ENCODE measurements at places on chromosomes 6 and 20.

DNA sequence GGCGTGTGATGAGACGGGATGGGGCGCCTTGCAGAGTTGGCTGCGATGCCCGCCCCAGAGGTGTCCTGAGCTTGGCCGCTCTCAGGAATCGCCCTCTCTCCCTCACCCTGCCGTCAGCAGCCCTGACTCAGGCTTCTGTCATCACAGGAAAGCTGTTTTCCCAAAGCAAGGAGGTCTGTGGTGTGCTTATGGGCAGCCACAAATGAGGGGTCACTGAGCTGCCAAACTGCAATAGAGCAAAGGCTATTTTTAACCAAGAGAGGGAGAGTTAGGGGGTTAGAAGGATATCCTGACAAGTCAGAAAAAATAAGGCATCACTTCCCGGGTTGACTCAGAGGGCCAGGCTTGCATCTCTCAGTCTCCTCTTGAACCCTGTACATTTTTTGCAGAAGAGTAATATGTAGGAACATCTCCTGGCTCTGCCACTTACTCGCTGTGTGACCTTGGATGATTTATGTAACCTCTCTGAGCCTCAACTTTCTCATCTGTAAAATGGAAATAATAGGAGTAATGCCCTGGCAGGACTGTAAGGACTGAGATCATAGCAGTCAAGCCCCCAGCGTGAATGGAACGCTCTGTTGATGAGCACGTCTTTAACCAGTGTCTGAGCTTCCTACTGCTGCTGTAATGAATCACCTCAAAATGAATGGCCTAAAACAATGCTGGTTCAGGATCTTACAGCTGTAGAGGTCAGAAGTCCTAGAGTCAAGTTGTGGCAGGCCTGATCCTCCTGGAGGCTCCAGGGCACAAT, 181.9 kb downstream of the NFATC2 start:
- peak; percentile 100 for DNase-seq

- no peak for DNase-seq
These were observed 1420.0 kb upstream of the EYS start for GRCh38 chr6:67127041-67127440.

GRCh38 chr6:42790549-42791181, 8.8 kb downstream of the BICRAL start:
- DNase-seq, result no peak

GRCh38 chr6:134198093-134198492, 119.8 kb downstream of the SGK1 start:
- peak; percentile 10 for DNase-seq

DNA sequence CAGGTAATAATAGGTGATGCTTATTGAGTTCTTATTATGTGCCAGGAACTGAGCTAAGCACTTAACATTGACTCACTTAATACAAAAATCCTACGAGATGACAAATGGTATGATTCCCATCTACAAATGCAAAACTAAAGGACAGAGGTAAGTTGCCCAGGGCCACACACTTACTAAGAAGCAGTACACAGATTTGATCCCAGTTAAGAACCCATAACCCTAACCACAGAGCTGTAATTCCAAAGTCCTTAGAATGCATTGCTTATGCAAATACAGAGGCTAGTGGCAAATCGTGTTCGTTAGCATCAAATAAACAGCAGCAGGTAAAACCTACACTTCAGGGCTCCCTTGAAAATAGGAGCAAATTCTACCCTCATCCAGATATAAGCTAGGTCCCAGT, 104.0 kb downstream of the SASH1 start:
- DNase-seq, result no peak

DNA sequence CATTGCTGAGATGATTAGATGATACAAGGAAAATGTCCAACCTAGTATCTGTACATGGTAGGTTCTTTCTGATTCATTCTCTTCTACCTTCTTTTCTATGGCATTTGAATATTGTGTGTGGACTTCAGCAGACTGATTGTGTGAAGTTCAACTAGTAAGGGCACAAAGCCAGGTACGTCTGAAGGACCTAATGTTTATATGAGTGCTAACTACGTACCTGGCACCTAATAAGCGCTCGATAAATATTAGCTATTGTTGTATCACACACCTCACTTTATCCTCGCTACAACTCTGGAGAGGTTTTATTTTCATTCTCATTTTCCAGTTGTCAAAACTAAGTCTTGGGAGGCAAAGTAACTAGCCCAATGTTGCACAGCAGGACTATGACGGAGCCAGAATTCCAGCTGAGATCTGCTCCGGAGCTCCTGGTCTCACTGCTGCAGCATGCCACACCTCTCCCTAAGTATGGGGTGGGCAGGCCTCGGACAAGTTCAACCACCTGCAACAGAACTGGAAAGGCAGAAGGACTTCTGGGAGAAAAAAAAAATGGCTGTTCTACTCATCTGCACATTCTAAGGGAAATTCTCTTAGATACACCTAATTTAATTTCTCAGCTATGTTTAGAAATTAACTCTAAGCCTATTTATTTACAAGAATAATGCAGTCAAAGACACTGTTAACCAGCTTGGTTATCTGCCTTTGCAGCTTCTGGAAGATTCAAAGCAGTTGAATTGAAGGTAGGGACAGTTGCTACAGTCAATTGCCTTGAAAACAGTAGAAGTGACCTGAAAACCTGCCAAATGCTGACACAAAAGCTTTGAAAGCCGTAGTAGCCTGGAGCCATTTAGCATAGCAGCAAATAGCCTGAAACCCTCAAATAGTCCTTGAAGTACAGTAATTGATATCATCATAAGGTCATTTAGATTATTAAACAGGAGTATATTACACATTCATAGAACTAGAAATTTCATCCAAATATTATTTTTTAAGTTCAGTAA, 165.0 kb downstream of the PDE7B start:
- no peak for DNase-seq

GRCh38 chr20:19367591-19367990, 155.1 kb downstream of the SLC24A3 start:
- DNase-seq, result no peak

GRCh38 chr20:39433466-39433865, 471.3 kb downstream of the DHX35 start:
- DNase-seq, result no peak

DNA sequence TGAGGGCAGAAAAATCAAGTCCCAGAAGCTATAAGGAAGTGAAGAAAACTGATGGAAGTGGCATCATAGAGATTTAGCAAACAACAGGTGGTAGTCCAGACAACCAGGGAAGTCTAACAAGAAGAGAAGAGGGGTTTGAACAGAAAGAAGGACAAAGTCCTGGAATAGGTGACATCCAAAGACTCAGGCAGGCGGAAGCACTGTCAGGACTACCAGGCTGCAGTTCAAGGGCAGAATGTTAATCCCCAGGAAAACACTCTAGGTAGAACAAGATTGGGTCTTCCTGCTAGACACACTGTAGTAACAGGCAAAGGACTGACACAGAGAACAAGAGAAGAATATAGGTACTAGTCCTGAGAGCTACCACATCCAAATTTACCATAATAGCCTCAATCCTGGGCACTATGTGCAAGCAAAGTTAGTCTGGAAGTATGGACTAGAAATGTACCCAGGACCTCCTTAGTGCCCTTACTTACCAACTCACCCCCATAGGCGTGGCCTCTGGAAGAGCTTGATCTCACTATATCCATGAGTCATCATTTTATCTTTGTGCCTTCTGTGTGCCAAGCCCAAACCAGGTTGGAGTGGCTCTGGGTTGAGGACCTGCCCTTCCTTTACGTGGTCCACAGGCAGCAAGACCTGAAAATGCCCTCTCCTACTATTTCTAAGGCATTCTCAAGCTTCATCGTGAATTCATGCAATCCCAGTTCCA, 2.2 kb upstream of the EPB41L2 start:
- DNase-seq, result no peak

DNA sequence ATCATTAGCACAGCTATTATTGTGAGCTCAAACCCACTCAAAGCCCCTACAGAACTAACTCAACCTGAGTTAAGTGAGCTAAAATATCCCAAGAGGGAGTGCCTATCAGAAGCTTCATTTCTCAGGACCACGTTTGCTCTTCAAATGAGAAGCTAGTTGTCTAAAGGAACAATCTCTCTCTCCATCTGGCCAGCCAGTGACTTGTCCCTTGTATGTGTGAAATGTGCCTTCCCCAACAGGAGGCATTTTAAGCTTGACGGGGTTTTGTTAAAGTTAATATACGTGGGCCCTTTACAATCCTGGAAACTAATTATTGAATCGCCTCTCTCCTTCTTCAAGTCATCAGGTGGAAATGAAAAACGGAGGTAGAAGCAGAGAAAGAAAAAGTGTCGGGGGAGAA, 62.0 kb downstream of the TRERF1 start:
- DNase-seq, result no peak

DNA sequence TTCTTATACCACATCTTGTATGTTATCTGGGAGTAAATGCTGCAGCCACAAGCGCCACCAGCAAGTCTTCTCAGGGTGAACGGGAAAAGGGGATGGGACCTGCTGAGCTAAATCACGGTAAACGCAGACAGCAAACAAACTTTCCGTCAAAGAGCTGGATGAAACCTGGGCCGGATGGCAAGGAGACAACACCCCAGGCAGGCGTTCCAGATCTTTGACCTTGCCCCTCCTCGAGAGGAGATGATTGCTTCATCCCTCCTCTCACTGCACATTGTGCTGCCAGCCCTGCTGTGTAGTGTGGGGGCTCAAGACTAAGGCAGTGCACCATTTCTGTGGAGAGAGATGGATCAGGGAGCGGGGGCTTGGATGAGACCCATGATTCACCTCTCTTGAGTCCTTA, 9.8 kb downstream of the RAET1E start:
- no peak for DNase-seq

- no peak for DNase-seq
These were observed 62.8 kb downstream of the SNX9 start for GRCh38 chr6:157885876-157886275.

- peak; percentile 6 for DNase-seq
These were observed 26.9 kb downstream of the CLVS2 start for GRCh38 chr6:123022975-123023374.

DNA sequence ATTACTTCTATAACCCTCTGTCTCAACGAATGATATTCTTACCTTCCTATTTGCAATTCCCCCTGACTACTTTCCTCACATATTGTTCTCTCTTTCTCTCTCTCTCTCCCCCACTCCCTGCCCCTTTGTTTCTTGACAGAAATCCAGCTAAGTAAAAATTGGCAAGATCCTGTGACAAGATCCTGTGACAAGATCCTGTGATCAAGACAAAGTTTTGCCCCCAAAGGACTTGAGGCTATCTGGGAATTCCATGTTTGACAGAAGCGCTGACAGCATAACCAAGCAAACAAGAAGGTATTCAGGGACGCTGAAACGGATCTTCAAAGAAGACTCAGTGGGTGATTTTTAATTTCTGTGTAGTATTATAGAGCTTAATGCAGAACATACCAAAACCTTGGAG, 5.5 kb upstream of the HBS1L start:
- no peak for DNase-seq

DNA sequence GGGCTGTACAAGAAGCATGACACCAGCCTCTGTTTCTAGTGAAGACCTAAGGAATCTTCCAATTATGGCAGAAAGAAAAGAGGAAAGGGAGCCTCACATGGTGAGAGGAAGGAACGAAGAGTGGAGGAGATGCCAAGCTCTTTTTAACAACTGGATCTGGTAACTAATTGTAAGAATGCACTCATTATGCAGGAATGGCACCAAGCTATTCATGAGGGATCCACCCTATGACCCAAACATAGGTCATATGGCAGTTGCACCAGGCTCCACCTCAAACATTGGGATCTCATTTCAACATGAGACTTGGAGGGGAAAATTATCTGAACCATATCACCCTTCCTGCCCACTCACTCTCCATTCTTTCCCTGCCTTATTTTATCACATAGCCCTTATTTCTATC, 496.0 kb upstream of the SPTLC3 start:
- no peak for DNase-seq

GRCh38 chr6:104940893-104941728, 15.8 kb upstream of the LIN28B start:
- peak; percentile 36 for DNase-seq

DNA sequence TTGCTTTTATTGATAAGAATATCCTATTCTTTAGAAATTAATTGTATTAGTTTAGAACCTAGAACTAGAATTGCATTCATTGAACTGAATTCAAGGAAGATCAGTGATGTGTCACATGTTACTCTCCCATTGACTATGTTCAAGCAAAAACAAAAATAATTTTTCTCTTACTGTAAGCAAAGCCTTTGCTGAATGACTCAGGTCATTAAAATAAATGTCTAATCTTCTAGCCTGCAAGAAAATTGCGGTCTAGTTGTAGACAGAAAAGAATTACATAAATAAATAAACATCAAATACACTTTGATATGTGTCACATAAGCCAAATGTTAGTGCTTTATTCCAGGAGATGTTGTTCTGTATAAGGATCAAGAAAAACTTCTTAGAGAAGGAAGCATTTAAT, 387.9 kb downstream of the ADGRB3 start:
- DNase-seq, result peak; percentile 74

- DNase-seq, result no peak
These were observed 1307.0 kb upstream of the GJE1 start for GRCh38 chr6:140825731-140826130.

DNA sequence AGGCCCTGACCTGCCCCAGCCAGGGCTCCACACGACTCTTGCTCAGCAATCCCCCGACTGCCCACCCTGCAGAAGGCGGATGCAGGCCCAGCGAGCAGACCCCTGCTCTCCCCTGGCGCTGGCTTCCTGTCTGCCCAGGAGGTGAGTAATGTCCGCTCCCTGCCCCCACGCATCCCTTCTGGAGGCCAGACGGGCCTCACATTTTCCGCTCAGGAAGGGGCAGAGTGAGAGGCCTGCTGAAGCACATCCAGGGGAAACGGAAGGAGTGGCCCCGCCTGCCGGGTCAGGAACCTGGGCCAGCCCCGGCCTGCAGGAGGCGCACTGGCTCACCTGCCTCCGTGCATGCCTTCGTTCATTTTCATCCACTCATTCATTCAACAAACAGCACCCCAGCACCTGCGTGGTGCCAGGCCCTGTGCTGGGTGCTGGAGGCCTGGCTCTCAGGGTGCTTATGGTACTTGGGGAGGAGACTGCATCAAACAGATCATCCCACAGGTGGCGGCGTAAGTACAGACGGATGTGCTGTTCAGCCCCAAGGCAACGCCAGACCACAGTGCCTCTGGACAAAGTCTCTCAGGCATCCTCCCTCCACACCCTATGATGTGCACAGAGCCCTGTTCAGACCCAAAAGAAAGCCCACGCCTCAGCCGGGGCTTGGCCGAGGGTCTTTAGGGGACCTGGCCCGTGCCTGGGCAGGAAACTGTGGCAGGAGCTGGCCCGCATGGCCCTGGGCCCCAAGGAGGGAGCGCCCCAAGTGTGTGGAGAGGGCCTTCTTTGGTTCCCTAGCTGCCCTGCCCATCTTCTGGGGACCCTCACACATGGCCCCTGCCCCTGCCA, 112.1 kb downstream of the ASXL1 start:
- peak; percentile 66 for DNase-seq
